Heart right ventricle (tissue), 16 donors: ENCODE measurements at places on chromosomes 1 and 21.

DNA sequence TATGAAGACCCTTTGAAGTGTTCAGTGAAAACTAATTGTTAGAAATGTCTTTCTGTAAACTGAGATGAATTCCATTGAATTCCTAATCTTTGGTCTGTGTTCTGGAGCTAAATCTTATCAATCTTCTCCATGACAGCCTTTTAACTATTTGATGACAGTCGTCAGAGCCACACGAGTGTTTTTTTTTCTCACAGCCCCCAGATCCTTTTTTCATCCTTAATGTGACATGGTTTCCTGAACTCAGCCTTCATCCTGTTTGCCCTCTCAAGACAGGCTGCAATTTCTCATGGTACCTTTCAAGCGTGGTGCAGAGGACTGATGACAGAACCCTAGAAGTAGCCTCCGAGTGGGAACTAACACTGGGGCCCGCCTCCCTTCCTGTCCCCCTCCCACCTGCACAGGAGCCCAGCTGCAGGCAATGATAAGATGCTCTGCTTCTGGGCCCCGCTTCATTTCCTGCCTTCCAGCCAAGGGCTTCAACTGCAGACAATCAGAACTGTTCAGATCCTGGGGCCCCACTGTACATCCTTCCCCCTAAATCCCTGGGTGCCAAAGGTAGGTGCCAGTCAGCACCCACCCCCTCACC, 114.6 kb upstream of the VAV3 start:
- no peak for DNase-seq

DNA sequence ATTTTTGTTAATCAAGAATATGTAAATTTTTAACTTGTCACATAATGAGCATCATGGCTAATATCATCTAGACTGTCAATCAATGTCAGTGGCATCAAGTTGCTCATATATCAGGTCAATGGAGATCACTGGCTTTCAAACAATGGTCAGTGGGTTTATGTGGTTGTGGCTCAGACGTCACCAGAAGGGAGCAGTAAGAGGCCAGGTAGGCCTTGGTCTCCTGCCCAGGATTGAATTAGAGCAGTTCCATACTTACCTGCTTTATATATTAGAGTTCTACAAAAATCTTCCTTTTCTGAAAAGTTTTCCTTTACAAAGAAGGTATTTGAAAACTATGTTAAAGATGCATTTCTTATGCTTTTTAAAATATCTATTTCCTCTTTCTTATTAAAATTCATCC, 206.3 kb upstream of the B3GALT2 start:
- no peak for DNase-seq

- DNase-seq = no peak
Measured at GRCh38 chr1:46244656-46245371, 2.7 kb upstream of the RAD54L start.

- DNase-seq = no peak
Measured at GRCh38 chr1:226574591-226575435, 26.2 kb downstream of the STUM start.

DNA sequence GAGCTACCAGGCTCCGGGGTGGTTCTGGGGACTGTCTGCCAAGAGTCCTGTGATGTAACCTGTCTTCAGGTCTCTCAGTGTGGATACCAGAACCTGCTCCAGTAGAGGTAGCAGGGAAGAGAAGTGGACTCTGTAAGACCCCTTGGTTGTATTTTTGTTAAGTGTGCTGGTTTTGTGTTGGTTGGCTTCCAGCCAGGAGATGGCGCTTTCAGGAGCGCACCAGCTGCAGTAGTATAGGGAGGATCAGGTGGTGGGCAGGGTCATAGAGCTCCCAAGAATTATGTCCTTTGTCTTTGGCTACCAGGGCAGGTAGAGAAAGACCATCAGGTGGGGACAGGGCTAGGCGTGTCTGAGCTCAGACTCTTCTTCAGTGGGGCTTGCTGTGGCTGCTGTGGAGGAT, 1147.2 kb upstream of the ADGRL4 start:
- DNase-seq = no peak
